ENCODE measurements at places on chromosomes 7 and 10. TPM values are rescaled to one million over a fixed set of nuclear protein-coding genes. Genes with fewer than 3 reads are reported as not detected.

The ELOVL3 gene
- 0.12 TPM for polyA plus RNA-seq

DNA sequence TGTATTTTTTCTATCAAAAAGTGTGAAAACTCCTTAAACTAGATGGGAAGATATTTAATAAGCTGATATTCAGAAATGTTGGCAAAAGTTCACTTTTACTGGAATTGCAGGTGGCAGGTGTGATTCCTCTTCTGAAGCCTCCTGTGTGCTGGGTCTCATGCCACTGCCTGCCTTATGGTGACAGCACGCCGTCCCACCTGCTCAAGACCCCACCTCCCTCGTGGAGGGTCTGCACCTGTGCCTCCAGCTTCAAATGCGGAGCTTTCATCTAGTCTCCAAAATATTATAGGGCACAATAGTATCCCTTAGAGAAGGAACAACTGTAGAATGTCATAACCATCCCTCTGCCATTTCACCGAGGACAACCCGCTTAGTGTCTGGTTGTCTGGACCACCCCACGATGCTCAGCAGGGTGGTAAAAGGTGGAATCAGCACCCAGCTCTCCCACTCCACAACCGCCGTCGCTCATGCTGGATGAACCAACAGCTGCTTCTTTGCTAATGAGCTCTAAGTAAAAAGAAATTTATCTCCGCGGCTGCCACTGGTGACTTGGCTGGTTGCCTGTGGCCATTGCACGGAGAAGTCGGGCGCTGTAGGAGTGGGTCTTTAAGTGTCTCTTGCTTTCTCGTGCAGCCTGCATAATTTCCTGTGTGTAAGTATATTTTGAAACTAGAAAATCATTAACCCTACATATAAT is 119.3 kb upstream of the TCERG1L start:
- DNase-seq, result no peak

DNA sequence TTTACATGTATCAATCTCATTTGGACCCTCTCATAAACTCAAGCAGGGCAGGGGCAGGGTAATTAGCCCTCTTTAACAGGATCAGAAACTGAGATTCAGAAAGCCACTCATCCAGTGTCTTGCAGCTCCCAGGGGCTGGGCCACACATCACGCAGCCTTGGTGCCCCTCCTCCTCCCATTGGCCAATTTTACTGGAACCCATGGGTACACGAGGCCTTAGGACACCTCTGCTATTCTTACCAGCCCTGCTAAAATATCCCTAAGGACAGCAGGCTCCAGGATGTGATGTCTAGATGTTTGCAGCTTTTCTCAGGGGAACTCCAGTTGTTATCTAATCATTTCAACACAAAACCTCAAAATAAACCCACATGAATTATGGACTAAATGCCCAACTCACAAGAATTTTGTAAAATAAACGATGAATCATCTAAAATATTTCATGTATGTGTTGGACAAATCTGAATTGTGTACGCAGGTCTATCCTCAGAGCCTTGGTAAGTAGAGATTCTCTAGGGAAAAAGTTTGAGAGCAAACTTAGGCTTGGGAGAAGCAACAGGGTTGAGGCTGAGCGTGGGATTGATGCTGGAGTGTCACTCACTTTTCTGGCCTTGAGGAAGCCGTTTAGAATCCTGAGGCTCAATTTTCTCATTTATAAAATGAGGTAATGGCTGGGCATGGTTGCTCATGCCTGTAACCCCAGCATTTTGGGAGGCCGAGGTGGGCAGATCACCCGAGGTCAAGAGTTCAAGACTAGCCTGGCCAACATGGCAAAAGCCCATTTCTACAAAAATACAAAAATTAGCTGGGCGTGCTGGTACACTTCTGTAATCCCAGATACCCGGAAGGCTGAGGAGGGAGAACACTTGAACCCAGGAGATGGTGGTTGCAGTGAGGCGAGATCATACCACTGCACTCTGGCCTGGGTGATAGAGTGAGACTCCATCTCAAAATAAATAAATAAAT is 69.7 kb upstream of the TNS3 start:
- no peak for DNase-seq

The ACTR3C gene
- 6.1 TPM for polyA plus RNA-seq

The LDB1 gene
- 62.4 TPM for polyA plus RNA-seq

The LRIT1 gene
- polyA plus RNA-seq, result not detected

DNA sequence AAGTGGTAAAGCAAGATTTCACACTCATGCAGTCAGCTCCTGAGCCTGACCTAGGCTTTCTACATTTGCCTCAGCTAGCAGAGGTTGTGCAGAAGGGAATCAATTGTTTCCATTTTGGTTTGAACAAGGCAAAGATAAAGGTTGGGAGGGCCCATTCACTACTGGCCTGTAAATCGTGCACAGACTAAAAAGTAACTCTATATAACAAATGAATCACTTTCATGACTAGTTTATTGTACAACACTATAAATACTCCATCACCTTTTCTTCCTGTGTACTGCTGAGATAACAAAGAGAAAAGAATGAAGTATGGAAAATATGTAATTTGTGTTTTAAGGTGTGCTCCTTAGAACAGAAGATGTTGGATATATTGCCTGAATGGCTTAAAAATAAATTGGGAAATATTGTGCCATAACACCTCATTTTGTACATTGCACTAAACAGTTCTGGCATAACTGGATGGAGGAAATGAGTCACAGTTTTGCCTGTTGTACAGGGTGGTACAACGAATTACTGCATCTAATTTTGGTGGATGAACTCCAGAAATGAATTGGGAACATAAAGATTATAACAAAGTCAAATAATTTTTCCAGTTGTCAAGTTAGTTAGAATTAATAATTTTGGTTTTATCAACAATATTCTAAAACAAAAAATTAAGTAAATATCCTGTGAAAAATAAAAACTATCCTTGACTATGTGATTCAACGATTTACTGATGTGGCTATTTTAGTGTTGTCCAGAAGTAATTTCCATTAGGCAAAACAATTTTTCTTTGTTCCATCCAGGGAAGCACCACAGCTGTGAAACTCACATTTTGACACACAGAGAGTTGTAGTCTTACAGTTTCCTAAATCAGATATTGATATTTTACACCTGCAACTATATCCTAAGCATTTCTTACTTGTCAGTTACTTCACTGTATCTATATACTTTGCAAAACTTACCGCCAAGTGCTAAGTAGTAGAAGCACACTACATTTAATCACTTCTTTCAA is 18.0 kb downstream of the SEMA3C start:
- no peak for DNase-seq

- no peak for DNase-seq
Observed at GRCh38 chr10:61608255-61609033, 54.3 kb upstream of the CABCOCO1 start.

The KLLN gene
- polyA plus RNA-seq, result 1.0 TPM

DNA sequence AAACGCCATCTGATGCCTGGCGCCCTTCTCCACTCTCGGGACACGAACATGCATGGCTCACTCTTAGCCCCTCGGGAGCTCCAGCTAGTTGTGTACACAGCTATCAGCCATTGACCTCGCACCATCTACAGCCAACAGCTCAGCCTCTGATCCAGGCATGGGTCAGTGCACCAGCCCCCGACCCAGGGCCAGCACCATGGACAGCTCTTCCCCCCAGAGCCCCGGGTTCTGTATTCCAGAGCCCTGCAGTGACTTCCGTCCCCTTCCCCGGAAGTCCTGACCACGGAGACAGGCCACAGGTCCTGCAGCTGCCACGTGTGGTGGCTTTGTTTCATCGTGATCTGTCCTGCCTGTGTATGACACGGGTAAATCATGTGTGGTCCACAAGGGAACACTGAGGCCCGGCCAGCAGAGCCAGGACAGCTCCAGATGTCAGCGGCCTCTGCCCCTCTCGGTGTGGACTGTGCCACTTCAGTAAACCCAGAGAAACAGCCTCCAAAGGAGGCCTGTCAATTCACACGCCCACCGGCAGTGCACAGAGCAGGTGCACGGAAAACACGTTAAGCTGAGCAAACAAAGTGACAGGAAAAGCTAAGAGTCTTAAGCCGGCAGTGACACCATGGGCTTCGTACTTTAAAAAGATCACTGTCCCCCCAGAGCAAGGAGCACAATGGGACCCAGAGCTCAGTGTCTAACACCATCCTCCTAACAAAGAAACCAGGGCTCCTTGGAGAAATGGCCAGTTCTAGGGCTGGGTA is 13.0 kb downstream of the STK32C start:
- no peak for DNase-seq

DNA sequence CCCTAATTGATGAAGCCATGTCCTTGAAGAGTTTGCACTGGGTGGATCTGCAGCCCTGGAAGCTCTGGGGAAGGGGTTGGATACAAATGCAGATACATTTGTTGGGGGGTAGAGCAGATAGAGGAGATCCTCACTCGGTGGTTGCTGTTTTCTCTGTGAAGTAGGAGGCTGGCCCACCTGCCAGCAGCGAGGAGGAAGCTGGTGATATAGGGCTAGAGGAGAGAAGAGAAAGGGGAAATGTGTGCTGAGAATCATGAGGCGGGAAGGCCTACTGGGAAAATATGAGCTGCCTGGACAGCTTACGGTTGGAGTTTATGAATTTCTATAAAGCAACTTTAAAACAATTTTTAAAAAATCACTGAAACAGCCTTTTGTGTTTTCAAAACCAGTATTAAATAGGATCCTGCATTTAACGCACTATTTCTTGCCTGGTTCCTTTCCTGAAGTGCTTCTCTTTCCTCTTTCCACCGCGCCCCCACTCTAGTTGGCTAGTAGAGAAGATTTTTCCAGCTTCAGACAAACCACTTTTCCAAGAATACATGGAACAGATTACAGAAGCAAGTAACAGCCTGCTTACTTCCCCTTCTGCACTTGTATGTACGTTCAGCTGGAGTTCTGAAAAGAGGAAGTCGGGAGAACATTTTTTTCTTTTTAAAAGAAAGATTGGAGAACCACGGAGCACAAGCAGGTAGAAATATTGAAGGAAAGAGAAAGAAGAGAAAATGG is 100.6 kb upstream of the GLCCI1 start:
- DNase-seq, result no peak

DNA sequence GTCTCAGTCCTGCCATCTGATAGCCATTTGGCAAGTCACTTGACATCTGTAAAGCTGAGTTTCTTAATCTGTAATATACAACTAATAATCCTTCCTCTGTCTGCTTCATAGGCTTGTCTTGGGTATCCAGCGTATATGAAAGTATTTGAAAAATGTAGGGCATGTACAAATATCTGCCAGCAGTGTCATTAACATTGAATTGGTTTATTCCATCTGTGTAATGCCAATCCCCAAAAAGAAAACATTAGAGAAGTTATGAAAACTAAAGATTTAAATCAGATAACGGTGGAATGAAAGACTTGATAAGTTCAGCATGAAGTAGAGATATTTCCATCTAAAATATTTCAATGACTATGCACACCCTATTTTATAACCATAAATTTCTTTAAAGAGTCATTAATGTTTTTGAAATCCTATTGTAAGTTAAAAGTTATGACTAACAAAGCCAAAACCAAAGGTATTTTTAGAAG is 9.8 kb upstream of the RTKN2 start:
- no peak for DNase-seq

- no peak for DNase-seq
Observed at GRCh38 chr7:151053096-151053495, 4.6 kb downstream of the CDK5 start.

- peak; percentile 43 for DNase-seq
Observed at GRCh38 chr7:28078036-28078901, 102.3 kb downstream of the JAZF1 start.

DNA sequence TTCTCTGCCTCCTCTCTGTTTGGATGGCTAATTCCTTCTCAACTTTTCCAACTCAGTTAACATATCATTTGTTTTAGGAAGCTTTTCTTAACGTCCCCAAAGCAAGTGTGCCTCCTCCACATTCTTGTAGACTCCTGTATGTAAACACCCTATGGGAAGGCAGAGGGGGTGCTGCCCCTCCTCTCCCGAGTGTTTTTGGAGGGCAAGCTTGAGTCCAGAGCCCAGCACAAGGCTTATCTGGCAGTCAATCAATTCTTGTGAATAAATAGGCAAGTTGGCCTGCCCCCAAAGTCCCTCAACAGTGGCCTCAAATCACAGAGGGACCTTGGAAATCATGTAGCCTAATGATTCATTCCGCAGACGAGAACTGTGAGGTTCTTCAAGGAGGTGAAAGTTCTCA is 305.6 kb downstream of the RPS24 start:
- DNase-seq, result no peak

The TFEC gene
- polyA plus RNA-seq, result 132 TPM

The IFIT1B gene
- polyA plus RNA-seq, result 0.34 TPM

DNA sequence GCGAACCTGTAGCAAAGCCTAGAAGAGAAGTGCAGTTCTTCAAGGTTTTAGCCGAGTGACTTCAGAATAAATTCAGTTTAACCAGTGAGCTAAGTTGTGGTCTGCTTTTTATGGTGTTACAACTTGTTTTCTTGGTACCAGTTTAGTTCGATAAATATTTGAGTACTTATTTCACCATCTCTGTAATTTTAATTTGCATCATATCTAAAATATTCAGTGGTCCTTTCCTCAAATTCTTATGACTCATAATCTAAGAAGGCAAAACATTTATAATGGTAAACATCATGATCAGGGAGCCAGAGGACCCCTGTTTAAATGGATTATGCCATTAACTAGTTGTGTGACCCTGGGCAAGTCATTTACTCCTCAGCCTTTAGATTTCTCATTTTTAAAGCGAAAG is 4.1 kb upstream of the BMPER start:
- no peak for DNase-seq

The GAD2 gene
- polyA plus RNA-seq, result 1.7 TPM

GRCh38 chr10:43256531-43257346 is 10.1 kb downstream of the RASGEF1A start:
- DNase-seq, result no peak

The ATE1 gene
- 23.4 TPM for polyA plus RNA-seq

The NSUN5 gene
- 23.8 TPM for polyA plus RNA-seq

- DNase-seq, result peak; percentile 90
Observed at GRCh38 chr10:93173967-93174845, 100.5 kb downstream of the CYP26A1 start.

The TDRD1 gene
- polyA plus RNA-seq, result 0.22 TPM

GRCh38 chr10:6396652-6397051 is 183.4 kb downstream of the PRKCQ start:
- DNase-seq, result no peak

The FBXL15 gene
- 22.8 TPM for polyA plus RNA-seq

DNA sequence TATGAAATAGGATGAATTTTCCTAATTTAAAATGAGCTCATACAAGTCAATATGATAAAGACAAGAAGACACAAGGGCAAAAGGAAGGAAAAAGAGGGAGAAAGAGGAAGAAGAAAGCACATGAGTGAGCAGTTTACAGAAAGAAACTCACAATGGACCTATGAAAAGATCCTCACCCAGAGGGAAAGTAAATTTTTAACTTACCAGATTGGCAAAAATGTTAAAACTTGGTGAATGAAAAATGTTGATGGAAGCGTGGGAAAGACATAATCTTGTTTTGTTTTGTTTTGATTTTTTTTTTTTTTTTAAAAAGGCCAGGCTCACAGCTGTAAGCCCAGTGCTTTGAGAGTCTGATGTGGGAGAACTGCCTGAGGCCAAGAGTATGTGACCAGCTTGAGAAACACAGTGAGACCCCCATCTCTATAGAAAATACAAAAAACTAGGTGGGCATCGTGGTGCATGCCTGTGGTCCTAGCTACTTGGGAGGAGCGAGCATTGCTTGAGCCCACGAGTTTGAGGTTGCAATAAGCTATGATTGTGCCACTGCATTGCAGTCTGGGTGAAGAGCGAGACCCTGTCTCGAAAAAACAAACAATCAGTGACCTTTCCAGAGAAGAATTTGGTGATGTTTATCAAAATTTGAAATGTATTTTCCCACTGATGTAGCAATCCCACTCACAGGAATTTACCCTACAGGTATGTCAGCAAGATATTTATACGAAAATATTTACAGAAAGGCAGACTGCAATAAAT is 152.9 kb upstream of the ASAH2 start:
- DNase-seq, result no peak

GRCh38 chr10:74177140-74177677 is 26.2 kb downstream of the ADK start:
- DNase-seq, result peak; percentile 89

Data from large intestine (tissue), 12 donors.